Activated T-helper 1 cell treated with anti-CD3 and anti-CD28 coated beads, Interleukin-12 subunit alpha, Interleukin-12 subunit beta, Interleukin-2, Interleukin-4 antibody, amounts not matched to agents 30 ng/mL and 10 ng/mL and 1 ng/mL, durations not matched to agents 14 hours and 24 hours and 36 hours (primary cell): ENCODE measurements at places on chromosomes 2 and 18.

DNA sequence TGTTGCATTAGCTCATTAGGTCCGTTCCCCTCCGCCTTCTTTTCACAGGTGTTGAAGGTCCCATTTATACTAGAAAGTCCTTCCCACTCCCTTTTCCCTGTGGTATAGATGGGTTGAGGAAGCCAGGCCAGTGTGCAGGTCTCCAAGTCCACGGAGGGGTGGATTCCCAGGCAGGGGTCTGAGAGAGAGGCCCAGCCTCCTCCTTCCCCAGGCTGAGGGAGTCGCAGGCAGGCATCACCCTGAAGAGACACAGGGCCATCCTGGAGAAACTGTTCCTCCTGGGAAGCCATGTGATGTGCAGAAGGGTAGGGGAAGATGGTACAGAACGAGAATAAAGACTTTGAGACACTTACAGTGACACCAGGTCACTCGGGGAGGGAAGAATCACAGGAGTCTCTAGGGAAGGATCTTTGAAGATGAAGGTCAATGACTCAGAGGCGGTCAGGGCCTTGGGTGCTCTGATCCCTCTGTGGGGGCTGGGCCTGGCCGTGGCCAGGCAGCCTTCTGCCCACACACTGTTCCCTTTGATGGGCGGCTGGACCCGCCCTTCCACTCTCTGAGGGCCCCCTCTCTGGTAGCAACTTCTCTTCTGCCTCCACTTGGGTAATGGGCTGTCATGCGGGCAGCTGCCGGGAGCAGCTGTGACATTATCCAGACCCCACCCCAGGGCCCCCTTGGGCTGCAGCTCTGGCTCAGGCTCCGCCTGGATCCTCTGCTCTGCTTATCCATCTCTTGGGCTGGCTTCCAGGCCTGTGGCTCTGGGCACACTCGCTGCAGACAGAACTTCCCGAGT, 45.1 kb downstream of the RHOB start:
- no peak for DNase-seq

GRCh38 chr18:29164020-29164706, 987.2 kb upstream of the CDH2 start:
- no peak for DNase-seq

DNA sequence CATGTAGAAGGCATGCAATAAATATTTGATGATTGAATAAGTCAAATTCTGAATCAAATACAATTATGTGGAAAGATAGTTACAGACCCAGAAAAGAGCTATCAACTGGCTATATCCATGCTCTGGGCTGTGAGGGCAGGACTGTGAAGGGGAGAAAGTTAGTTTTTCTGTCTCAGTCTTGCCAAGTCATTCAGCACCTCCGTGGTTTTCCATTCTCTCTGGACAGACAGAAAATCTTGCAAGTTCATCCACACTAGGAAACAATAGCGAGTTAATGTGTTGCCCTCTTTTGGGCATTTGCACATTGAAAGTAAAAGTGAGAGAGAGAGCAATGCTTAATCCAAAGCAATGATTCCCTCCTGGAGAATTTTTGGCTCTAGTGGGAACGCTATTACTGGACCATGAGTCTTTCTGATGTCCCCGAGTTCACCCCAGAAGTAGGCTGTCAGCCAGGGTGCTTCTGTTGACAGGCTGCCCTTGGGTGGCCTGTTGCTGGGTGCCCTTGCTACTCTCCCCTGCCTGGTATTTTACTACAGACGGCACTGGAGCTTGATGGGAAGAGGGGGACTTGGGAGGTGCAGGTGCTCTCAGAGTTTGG, 238.3 kb downstream of the LOXHD1 start:
- no peak for DNase-seq

- DNase-seq: no peak
Observed at GRCh38 chr2:168392024-168392423, 64.0 kb upstream of the CERS6 start.

DNA sequence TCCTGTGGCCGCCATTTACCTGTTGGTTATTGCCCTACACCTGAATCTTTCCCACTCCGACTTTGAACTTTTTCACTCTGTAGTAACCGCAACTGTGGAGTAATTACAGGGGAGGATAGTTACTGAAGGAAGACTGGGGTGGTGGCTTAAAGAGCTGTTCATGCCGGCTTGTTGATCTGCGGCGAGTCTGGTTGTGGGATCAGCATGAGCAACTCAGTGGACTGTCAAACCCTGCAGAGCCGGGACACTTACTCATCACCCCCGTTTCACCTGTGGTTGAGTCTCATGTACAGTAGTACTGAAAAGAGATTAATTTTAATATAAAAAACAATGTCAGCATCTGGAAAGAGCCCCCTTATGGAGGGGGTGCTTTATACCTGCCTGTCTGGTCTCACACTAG, 2.1 kb downstream of the ASB1 start:
- no peak for DNase-seq

DNA sequence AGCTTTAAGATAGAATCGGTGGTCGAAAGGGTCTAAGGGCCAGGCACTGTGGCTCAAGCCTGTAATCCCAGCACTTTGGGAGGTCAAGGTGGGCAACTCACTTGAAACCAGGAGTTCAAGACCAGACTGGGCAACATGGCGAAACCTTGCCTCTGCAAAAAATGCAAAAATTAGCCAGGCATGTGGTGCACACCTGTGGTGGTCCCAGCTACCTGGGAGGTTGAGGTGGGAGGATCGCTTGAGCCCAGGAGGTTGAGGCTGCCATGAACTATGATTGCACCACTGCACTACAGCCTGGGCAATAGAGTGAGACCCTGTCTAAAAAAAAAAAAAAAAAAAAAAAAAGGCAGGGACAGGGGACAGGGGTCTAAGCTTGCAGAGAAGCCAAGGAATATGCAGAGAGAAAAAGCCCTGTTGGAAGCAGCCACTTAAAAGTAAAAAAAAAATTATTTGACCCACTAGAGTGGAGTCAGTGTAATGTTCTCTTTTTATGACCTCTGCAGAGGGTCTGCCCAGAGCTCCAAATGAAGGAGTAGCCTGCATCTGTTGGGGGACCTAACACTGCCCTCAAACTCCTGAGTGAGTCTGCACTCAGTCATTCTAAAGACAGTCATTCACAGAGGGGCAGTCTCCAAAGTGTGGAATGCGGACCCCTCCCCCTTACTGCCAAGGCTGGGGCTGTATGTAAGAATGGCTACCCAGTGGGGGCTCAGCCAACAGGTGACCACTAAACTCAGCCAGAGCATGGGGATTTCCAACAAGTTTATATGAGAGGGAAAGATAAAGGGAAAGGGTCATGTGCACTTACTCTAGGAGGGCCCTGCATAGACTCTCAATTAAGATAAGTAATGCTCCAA, 118.5 kb upstream of the CDCA7 start:
- no peak for DNase-seq

DNA sequence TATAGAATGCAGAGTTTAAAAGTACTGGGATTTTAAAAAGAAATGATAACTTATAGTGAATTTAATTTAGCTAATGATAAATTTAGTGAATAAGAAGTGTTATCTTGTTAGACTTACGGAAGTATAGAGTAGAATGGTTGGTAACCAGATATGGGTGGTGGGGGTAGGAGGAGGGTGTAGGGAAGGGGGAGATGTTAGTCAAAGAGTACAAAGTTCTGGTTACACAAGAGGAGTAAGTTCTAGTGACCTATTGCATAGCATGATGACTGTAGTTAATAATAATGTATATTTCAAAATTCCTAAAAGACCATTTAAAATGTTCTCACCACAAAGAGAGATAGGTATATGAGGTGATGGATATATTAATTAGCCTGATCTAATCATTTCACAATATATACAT, 184.8 kb upstream of the STON1 start:
- no peak for DNase-seq

DNA sequence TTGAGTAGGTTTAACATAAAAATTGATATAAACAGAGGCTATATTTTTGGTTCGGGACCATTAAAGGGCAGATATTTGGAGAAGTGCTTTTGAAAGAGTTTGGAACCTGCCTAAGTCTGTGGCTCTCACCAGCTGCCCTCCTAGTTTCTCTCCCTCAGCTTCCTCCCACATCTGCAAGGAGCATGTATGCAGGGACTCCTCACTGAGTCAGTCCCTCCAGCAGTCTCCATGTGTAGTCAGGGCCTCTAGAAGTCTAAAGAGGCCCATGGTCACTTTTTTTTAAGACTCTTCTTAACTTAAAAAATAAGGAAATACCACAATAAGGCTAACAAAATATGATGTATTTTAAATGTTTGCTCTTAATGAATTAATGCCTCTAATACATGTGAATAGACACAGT, 220.0 kb upstream of the TANK start:
- no peak for DNase-seq

DNA sequence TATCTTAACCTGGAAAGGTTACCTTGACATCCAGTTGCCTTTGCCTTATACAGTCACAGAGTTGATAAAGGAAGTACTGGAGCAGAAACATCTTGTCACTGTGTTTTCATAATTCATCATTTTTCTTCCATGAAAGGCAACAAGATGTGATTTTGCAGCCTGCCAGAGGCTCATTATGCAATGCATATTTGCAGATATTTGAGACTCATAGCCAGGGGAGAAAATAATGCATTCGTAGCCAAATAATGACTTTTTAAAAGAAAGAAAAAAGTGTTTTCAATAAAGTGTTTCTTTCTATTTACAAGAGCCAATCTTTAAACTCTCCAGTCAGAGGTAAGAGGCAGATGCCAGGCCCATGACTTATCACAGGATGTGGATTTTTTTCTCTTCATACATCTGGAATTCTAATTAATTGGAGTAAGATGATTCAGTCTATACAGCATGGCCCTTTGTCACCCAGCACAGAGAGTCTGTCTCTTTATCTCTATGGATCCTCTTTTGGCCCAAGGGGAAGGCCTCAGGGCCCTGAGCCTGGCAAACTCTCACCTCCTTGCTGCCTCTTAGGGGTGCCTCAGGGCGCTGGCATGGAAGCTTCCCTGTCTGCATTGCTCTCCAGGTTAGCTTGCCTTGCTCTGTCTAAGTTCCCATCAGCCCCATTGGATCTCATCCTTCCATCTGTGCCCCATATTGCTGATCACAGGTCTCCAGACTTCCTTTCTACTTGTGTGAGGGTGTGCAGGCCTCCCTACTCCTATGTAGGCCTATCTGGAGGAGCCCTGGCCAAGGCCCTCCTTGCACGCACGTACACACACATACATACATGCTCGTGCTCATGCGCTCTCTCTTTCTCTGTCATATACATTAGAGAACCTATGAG, 247.7 kb downstream of the TPGS2 start:
- no peak for DNase-seq

DNA sequence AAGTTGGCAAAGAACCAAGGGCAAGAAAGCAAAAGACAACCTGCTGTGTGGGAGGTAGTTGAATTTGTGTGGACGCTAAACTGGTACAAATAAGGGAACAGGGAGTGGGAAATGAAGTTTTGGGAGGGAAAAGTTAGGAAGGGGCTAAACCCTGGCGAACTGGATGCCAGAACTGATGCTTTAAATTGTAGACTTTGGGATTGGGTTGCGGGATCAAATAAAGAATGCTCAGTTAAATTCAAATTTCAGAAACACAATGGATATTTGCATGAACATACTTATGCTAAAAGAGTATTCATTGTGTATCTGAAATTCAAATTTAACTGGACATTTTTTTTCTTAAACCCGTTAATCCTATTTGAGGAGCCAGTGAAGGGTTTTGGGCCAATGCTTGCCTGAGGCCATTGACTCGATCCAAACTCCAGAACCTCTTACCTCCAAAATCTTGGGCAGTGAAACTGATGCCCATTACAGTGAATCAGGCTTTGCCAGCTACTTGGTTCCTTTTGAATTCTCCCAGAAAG, 44.2 kb upstream of the YWHAQ start:
- no peak for DNase-seq

DNA sequence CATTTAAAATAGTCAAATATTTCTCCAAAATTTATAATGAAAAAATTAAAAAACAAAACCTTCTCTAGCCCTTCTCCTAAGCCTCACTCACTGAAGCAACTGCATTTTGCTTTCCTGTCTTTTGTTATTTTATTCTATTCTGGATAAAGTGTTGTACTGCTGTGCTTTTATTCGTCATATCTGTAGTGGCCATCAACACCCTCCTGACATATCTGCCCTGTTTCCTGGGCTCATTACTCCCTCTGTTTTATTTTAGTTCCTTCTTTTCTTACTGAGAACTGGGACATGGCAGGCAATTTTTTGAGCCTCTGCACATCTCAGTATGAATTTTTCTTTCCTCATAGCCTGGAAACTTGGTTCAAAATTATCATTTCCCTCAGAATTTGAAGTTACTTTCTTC, 224.2 kb downstream of the GULP1 start:
- no peak for DNase-seq

GRCh38 chr2:106537047-106537446, 49.9 kb downstream of the CD8B2 start:
- DNase-seq: no peak
